ENCODE measurements at places on chromosomes 5 and 9.
A peak's percentile ranks its signal among the peaks of the same experiment; 100 is the strongest.

- DNase-seq = no peak
Measured at GRCh38 chr9:23434654-23435053, 391.4 kb downstream of the ELAVL2 start.

GRCh38 chr5:31382051-31382878 lies 149.6 kb downstream of the DROSHA start:
- no peak for DNase-seq

DNA sequence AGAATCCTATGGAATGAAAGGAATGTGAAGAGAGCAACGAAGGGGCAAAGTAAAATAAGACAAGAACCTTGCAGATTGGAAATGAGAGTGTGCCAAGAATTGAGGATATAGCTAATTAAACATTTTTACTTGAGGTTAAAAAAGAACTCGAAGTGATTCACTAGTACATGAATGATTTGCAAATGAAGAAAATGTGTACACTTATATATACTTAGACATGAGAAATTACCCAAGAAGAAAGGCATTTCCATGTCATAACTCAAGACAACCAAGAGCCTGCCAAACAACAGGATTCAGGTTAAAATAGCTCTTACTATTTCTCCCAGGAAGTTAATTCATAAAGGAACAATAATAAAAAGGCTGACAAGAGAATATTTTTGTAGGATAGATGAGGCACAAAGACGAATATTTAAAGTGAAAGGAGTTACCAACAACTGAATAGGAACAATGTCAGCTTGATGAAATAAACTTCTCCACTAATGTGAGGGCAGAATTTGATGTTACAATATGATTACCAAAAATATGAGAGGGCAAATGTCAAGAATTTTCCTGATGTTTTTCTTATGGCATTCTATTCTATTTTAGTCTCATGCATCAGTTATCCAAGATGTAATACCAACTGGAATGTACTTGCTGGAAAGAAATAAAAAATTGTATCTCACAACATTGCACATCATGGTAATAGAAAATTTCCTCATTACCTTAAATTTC lies 18.9 kb upstream of the NPR3 start:
- DNase-seq = no peak

DNA sequence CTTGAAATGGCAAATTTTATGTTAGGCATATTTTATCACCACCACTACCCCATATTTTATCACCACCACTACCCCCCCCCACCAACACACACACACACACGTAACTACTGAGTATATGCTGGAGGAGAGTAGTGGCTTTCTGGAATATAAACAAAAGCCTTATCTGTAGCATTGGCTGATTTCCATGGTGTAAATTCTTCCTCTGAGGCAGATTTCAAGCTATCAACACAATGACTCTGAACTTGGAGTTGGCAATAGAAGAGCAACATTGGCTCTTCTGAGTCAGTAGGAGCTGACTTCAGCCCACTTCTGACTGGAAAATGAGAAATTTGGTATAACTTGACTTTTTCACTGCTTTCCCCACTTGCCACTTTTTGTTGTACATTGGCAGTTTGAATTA lies 143.0 kb downstream of the CAVIN4 start:
- no peak for DNase-seq

DNA sequence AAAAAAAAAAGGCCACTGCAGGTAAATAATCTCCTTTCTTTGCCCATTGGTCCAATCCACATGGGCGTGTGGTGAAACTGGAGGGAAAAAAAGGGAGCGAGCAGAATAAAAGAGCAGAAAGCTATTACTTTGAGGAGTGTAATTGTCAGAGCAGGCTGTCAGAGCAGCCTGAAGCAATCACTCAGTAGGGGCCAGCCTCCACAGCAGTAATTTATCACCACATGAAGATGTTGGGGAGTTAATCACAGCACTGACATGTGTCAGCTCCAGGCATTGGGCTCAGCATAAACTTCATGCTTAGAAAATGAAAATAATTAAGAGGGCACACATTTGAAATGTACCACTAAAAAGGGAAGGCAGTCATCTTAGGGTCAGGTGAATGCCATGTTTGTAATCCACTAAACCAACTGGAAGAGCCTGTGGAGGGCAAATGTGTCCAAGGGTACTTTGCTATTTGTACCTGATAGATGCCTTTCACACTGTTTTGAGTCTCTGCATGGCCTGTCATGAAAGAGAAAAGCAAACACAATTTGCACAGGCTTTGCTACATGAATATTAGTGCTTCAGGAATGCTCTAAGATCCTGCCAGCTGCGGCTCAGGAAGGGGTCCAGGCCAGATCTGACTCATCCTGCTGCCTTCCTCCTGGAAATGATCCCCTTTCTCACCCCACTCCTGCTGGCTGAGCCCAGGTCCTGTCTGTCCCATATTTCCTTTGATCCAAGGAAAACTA lies 2.9 kb upstream of the PTGER4 start:
- peak; percentile 61 for DNase-seq

DNA sequence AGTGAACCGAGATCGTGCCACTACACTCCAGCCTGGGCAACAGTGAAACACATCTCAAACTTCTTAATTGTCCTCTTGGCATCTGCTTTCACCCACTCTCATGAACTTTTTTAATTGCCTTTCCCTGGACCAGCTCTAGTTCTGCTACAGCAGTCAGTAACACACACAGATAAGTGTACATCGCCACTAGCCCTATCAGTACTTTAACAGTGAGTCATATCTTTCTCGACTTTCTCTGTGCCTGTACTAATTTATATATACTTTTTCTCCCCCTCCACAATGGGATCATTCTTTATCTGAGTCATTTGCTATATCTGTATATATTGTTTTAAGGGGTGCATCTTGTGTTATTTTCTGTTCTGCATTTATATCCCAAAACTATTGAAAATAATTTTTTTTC lies 6.7 kb downstream of the CDC37L1 start:
- no peak for DNase-seq

DNA sequence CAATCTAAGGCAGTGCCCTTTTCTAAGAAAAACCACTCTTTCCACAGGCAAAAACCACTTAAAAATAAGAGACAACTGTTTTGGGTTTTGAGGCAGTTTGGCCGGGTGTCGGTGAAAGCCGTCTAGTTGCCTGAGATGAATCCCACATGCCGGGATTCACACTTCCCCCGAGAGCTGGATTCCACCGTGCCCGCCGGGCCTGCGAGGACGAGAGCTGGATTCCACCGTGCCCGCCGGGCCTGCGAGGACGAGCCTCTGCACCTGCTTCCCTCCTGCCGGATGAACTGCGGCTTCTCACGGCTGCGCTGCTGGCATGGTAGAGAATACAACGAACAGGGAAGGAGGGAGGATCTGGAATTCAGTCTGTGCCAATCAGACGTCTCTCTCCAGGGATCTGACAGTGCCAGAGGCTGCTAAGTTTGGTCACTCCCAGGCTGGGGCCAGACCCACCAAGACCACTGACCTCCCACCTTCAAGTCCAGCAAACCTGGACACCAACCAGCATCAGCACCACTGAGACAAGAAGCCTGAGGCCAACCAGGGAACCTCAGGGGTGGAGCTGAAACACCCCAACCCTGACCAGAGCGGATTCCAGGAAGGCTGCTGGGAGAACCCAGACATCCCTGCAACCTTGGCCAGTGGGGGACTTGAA lies 23.0 kb downstream of the VAV2 start:
- no peak for DNase-seq

DNA sequence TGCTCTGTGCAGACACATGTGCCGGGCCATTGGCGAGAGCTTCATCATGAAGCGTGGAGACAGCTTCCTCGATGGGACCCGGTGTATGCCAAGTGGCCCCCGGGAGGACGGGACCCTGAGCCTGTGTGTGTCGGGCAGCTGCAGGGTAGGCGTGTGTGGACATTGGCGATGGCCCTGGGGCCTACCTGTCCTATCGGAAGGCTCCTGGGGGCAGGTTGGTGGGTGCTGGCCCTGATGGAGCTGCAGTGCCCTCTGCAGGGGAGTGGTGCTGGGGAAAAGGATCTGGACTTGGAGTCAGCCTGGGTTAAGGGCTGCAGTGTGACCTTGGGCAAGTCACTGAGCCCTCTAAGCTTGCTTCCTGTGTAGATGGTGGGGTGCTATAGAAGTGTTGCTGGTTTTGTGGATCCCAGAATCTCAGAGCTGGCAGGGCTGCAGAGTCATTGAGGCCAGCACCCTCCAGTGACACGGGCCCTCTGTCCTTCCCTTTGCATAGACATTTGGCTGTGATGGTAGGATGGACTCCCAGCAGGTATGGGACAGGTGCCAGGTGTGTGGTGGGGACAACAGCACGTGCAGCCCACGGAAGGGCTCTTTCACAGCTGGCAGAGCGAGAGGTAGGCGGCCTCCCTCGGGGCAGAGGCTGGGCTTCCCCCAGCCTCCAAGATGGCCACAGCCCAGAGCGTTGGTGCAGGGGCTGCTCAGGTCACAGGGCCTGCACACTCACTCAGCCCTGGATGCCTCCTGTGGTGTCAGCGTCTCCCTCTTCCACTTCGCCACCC lies 15.8 kb downstream of the ADAMTS13 start:
- DNase-seq = no peak

DNA sequence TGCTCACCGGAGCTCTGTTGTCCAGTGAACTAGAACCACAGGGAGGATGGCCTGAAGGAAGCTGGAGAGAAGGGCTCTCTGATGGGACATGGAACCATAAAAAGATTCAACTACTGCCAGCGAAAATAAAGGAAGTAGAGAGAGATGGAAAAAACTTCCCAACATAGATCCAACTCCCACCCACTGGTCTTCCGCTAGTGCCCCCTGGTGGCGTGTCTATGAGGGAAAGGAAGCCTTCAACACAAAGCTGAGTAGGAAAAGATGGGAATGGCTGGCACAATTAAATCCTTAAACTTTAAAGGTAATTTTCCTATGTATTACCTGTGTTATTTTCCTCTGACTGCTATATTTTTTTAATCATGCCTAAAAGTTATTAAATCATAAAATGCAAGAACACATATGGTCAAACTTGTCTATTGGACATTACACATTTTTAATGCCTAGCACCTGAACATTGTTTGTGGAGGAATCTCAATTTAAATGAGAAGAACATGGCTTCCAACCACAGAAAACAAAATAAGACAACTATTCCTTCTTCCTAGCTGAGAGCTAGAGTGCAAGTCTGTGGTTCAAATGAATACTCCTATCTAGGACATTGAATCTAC lies 51.5 kb downstream of the CEP120 start:
- no peak for DNase-seq

- no peak for DNase-seq
Measured at GRCh38 chr9:12933957-12934356, 159.1 kb downstream of the LURAP1L start.

- no peak for DNase-seq
Measured at GRCh38 chr9:8680658-8681057, 881.1 kb upstream of the DMAC1 start.

GRCh38 chr5:32308946-32309345 lies 3.8 kb downstream of the MTMR12 start:
- DNase-seq = no peak

- no peak for DNase-seq
Measured at GRCh38 chr9:90770182-90770738, 31.4 kb upstream of the SYK start.

GRCh38 chr5:120092649-120093048 lies 371.5 kb upstream of the PRR16 start:
- DNase-seq = no peak

DNA sequence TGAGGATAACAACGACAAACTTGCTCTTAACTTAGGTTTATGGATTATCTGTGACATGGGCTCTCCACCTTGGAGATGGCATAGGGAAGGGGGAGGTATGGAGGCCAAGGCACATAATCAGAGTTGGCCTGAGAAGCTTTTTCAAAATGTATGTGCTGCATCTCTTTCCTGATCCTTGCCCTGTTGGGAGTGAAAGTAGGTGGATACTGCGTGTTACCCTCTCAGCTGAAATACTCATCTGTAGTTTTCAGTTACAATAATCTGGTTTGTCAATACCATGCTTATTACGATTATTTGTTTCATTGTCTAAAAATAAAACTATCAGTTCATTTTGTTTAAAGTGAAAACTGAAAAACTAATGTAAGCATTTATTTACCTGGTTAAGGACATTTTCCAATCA lies 86.7 kb downstream of the SLC44A1 start:
- DNase-seq = no peak

GRCh38 chr9:95171001-95171400 lies 146.5 kb downstream of the FANCC start:
- DNase-seq = peak; percentile 10

GRCh38 chr5:34869256-34869655 lies 30.3 kb downstream of the TTC23L start:
- DNase-seq = no peak

- DNase-seq = no peak
Measured at GRCh38 chr9:27154908-27155307, 45.9 kb downstream of the TEK start.
